ENCODE measurements at places on chromosomes 4 and X.

- no peak for DNase-seq
Observed at GRCh38 chrX:94204524-94204923, 530.5 kb downstream of the FAM133A start.

DNA sequence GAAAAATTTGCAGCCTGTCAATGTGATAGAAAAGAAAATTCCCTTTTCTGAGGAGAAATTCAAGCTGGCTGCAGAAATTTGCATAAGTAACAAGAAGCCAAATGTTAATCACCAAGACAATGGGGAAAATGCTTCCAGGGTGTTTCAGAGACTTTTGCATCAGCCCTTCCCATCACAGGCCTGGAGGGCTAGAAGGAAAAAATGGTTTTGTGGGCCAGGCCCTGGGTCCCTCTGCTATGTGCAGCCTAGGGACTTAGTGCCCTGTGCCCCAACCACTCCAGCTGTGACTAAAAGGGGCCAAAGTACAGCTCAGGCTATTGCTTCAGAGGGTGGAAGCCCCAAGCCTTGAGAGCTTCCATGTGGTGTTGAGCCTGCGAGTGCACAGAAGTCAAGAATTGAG lies 23.9 kb downstream of the ZNF275 start:
- DNase-seq, result no peak

- DNase-seq, result no peak
Observed at GRCh38 chr4:143397887-143398286, 61.2 kb downstream of the GAB1 start.

DNA sequence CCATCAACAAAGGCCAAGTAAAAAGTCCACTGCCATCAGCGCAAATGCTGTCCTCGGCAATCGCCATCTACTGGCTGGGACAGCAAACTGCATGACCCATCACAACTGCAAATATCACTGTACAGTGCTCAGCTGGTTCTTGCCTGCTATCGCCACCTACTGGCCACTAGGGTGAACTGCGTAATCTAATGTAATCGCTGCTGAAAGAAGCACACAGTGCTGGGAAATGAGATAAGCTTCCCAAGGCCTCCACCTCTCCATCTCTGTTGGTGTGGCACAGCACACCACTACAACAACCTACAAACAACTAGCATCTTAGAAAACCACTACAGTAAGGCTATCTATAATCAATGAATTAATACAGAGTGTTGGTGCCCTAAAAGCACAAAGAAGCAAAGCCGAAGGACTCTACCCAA lies 298.3 kb downstream of the TEX13A start:
- DNase-seq, result no peak

GRCh38 chrX:19811807-19812604 lies 75.4 kb downstream of the SH3KBP1 start:
- DNase-seq, result no peak

DNA sequence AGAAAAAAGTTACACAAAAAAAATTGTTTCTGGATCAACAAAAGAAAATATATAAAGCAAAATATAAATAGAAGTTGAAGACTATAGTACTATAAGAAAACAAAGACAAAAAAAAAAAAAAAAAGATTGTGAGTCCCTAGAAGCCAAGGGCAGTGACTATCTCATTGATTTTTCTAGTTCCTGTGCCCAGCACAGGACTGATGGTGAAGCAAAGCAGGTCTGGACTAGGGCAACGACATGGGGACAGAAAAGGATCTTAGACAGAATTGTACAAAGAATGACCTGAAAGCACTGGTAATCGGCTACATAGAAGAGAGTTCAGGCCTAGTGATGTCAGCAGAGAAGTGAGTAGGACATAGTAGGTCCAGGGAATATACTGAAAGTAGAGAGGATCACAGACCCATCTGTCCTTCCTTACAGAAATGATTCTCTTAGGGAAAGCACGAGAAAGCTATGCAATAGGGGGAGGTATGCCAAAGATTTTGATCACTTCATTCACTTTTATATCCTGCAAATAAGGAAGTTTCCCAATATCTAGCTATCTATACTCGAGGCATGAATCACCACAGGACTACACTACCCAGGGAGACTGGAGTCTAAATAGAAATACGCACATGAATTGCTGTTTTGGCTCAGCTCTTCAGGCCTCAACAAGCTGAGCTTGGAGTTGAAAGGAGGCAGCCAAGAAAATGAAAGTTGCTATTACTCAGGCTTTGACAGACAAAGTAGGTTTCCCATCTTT lies 230.9 kb upstream of the GPC4 start:
- DNase-seq, result no peak

DNA sequence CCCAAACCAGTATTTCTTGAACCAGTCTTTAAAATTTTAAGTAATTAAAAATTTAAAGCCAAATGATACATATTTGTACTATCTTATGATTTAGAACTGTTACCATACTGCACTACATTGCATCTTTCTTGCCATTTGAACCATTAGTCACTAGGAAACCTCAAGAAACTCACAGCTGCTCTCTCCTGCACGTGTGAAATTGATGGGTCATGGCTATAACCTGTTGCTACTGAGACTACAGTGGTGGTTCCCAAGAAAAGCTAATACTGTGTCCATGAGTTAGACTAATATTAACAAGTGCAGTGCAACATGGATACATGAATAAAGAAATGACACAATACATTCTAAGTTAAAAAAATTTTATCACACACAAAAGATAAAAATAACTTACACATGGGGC lies 88.4 kb downstream of the PDE5A start:
- DNase-seq, result no peak

DNA sequence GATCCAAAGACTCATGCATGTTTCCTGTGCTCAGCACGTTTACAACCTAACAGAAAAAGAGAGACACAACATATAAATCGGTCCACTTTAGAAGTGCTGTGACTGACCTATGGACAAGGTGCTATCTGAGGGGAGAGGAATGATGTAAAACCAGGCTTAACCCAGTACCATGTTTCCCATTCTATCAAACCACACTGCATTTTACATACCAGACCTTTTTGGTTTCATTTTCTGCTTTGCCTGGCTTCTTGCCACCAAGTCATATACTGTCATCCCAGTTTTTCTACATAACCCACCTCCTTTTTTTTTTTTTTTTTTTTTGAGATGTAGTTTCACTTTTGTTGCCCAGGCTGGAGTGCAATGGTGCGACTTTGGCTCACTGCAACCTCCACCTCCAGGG lies 82.2 kb downstream of the KLF8 start:
- DNase-seq, result no peak

- no peak for DNase-seq
Observed at GRCh38 chr4:162841753-162842152, 324.9 kb downstream of the NAF1 start.

DNA sequence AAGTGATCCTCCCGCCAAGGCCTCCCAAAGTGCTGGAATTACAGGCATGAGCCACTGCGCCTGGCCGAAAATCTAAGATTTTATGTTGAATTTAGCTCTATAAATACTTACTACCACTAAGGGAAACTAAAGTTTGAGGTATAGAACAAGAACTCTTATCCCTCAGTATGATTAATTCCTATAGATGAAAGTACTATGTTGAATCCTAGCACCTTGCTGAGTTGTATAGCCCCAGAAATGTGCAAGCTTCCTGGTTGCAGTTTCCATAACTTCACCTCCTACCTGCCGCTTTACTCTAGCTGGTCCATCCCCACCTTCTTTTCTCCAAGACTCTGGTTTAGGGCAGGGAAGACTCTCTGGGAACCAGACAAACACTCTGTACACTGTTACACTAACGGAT lies 11.8 kb upstream of the TSPAN5 start:
- DNase-seq, result no peak

- DNase-seq, result no peak
Observed at GRCh38 chrX:153635388-153635787, 11.6 kb upstream of the DUSP9 start.

- DNase-seq, result no peak
Observed at GRCh38 chrX:16718824-16719333, 533 bp upstream of the SYAP1 start.

GRCh38 chrX:79161655-79162054 lies 17.2 kb downstream of the GPR174 start:
- no peak for DNase-seq

DNA sequence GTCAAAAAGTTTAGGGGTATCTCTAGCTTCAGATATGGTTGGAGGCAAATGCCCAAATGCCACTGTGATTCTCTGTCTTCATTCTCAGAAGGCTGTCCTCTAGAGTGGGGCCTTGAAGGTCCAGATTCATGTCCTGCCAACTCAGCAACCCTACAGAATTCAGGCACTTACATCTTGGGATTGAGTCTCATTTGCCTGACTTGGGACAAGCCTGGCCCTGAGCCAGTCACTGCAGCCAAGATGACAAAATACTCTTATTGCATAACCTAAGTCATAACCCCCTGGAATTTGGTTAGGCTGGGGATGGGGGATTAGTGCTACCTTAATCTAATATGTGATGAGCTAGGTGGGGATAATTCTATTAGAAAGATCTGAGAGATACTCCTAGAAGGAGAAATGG lies 100.5 kb downstream of the AREG start:
- no peak for DNase-seq

- no peak for DNase-seq
Observed at GRCh38 chr4:104743215-104743653, 248.5 kb upstream of the CXXC4 start.

GRCh38 chr4:4857001-4857808 lies 2.3 kb upstream of the MSX1 start:
- no peak for DNase-seq

DNA sequence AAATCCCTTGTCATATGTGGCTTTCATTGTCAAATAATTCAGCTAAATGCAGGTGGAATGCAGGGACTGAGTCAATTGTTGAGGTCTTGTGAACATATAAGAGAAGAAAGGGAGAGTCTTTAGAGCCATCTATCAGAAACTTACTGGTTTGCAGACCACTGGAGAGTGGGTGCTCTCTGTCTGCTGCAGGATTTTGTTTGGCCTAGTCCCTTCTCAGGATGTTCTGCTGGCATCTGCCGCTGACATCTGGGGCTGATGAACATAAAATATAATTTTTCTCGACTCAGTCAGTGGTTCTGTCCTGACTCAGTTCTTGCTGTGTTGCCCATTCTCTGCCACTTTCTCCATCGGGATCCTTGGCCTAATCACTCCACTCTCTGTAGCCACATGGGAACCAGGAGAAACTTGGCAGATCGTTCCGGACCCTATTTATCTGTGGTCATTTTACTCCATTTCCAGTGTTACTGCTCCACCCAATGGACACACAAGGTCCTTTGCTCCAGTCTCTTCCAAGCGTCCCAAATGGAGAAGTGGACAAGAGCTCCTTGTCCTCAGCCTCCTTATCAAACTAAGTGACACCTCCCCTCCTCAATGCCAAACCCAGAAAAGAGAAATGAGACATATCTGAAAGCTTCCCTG lies 436.2 kb downstream of the FAT4 start:
- DNase-seq, result no peak

DNA sequence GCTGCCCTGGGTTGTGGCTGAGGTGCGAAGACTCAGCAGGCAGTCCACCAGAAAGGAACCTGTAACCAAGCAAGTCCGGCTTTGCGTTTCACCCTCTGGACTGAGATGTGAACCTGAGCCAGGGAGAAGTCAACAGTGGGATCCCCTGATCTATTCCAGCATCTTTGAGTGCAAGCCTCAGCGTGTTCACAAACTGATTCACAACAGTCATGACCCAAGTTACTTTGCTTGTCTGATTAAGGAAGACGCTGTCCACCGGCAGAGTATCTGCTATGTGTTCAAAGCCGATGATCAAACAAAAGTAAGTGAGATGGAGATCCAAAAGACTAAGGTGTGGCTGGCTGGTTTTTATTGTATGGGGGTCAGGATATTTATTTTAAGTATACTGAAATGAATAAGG lies 11.3 kb downstream of the TBC1D1 start:
- DNase-seq, result no peak

DNA sequence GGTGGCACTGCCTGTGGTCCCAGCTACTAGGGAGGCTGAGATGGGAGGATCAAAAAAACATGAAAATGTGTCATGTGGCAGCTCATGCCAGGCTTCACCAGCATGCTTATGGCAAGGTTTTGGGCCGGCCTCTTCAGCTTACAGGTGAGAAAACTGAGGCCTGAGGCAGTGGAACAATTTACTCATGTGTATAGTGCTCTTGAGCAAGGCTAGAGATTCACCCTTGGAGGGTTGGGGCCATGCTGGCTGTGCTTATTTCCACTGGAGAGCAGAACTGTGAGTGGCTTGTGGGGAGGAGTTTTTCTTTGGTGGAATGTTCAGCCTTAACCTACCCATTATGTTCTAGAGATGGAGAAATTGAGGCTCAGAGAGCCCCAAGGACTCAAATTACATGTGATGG lies 31.8 kb downstream of the NSD2 start:
- DNase-seq, result no peak

- no peak for DNase-seq
Observed at GRCh38 chr4:43345323-43345925, 452.9 kb downstream of the GRXCR1 start.

GRCh38 chrX:9188117-9188516 lies 154.2 kb upstream of the FAM9B start:
- no peak for DNase-seq

DNA sequence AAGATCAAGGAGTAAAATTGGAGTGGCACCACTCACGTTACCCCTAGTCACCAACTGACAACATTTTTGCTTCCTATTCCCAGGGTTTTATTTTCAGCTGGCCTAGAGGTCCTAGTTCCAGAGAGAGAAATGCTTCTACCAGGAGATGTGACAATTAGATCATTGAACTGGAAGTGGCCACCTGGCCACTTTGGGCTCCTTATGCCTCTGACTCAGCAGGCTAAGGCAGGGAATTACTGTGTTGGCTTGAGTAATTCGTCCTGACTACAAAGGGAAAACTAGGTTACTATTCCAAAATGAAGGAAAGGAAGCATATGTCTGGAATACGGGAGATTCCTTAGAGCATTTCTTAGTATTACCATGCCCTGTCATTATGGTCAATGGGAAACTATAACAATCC lies 831.6 kb upstream of the NDST4 start:
- no peak for DNase-seq

DNA sequence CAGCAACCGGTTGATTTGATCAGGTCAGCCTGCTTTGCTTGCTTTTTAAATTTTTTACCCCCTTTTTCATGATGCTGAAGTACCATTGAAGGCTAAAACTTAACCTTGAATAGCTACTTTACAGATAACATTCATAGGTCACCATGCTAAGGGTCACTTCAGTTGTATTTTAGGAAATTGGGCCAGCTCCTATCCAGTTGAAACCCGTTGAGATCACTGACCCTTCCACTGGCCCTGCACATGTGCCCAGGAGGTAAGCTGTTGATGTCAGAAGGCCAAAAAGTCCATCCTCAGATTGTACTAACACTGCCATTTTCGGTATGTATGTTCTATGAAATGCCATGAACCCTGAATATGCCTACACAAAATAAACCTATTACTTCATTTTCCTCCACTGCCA lies 133.0 kb upstream of the FAT4 start:
- DNase-seq, result no peak

GRCh38 chr4:128653527-128654444 lies 155.7 kb upstream of the JADE1 start:
- no peak for DNase-seq

All from cortex of kidney (tissue), 1 donor.